Activated CD4-positive, alpha-beta T cell treated with anti-CD3 and anti-CD28 coated beads, Interleukin-2, amount 50 U/mL, for 48 hours (primary cell): ENCODE measurements at places on chromosomes 16 and 17.

DNA sequence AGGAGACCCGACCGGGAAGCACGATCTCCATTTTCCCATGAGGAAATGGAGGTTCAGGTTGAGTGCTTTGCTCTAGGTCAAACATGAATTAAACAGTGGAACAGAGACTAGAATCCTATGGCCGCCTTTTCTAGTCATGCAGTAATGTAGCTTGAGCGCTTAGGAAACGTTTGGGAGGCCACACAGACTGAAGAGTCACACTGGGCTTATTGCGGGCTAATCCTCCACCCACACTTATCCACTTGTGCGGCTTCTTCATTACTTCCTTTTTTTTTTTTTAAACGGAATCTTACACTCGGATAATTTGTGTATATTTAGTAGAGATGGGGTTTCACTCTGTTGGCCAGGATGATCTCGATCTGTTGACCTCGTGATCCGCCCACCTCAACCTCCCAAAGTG is 26.0 kb downstream of the CACNG3 start:
- DNase-seq: no peak

DNA sequence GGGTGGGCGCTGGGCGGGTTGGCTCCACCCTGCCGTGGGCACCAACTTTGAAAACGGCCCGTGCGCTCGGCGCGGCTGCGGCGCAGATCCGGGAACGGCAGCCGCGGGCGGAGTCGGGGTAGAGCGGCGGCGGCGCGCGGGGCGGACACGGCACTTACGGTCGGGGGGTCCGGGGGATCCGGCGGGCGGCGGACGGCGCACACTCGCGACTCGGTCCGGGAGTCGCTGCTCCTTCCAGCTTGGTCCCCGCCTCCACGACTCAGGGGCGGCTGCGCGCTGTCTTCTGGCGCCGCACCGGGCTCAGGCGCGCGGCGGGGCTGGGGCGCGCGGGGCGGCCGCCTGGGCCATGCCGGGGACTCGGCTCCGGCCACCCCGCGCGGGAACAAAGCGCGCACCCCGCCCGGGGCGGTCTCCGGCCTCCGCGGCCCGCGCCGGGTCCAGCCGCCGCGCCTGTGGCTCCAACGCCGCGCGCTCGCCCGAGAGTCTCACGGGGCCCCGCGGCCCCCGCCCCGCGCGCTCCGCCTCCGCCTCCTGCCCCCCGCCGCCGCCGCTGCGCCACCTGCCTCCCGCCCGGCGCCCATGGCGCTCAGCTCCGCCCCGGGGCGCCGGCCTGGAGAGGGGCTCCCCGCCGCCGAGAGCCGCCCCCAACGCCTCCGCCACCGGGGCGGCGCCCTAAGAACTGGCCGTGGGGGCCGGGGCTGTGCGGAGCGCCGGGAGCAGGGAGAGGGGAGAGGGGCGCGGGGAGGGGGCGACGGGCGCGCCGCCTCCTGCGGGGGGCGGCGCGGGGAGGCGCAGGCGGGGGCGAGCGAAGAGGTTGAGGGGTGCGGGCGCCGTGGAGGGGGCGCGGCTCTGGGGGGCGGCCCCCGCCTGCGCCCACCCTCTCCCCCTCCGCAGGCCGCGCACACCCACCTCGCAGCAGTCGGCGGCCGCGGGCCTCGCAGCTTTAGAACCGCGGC is 35.9 kb downstream of the CBFA2T3 start:
- DNase-seq: no peak

- DNase-seq: peak; percentile 32
These were observed 10.3 kb upstream of the ZFHX3 start for GRCh38 chr16:73058221-73058615.

- DNase-seq: peak; percentile 47
These were observed at the start of gene HAS3 for GRCh38 chr16:69105501-69106361. TSS of gene HAS3 (plus strand) at chr16:69105653. CDS start at chr16:69109396, 3,743 bp downstream.

- DNase-seq: no peak
These were observed 22.1 kb upstream of the PHF12 start for GRCh38 chr17:28973425-28973824.

DNA sequence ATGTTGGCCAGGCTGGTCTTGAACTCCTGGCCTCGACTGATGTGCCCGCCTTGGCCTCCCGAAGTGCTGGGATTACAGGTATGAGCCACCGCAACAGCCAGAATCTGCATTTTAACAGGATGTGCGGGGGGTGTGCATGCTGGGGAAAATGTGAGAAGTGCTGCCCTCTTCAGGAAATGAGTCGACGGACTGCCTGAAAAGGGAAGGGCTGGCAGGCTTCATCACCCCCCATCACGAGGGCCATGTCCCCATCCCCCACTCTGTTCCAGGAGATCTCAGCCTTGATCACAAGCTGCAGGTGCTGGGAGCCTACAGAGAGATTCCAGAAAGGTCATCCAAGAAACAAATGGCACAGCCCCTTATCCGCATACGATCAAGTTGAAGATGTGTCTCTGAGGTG is 195.3 kb upstream of the RPL38 start:
- DNase-seq: peak; percentile 29

- no peak for DNase-seq
These were observed 2.8 kb upstream of the PVALEF start for GRCh38 chr17:81162491-81162890.

DNA sequence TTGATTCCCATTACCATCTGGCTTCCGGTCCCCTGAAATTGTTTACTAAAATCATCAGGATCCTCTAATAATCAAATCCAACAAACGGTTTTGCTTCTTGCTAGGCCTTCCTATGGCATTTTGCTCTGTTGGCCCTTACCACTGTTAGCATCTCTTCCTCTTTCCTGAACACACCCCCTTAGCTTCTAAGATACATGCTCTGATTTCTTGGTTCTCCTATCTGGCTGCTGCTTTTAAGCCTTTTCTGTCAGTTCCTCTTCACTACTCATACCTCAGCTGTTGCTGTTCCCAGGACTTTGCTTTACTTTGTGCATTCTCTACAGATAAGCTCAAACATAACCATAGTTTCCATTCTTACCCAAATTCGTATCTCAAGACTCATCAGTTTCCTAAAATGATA is 11.4 kb downstream of the CAPNS2 start:
- DNase-seq: no peak

DNA sequence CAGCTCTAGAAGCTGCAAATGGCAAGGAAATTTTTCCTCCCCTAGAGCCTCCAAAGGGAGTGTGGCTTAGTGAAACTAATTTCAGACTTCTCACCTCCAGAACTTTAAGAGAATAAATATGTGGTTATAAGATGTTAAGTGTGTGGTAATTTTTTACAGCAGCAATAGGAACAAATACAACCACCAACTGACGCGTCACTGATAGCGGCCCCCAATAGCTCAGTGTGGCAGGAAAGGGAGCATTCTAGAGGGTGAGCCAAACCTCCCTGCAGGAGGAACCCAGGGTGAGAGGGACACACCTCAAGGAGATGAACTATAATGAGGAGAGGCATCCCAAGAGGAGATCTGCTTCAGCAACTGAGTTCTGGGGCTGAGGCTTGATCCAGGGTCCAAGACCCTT is 4.0 kb downstream of the CCL4 start:
- DNase-seq: no peak

DNA sequence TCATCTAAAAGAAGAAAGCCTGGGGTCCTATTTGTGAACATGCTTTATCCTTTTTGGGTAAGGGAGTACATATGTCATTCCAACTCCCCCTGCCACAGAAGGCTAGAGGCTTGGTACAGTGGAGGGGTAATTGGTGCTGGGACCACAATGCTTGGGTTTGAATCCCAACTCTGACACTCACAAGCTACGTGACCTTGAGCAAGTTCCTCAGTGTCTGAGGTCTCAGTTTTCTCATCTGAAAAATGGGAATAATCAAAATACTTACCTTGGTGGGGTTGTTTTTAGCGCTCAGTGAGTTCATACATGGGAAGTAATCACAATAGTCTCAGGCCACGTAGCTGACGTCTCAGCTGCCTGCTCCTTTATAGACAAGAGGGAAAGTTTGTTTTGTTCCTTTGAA is 150.8 kb downstream of the CPPED1 start:
- no peak for DNase-seq

DNA sequence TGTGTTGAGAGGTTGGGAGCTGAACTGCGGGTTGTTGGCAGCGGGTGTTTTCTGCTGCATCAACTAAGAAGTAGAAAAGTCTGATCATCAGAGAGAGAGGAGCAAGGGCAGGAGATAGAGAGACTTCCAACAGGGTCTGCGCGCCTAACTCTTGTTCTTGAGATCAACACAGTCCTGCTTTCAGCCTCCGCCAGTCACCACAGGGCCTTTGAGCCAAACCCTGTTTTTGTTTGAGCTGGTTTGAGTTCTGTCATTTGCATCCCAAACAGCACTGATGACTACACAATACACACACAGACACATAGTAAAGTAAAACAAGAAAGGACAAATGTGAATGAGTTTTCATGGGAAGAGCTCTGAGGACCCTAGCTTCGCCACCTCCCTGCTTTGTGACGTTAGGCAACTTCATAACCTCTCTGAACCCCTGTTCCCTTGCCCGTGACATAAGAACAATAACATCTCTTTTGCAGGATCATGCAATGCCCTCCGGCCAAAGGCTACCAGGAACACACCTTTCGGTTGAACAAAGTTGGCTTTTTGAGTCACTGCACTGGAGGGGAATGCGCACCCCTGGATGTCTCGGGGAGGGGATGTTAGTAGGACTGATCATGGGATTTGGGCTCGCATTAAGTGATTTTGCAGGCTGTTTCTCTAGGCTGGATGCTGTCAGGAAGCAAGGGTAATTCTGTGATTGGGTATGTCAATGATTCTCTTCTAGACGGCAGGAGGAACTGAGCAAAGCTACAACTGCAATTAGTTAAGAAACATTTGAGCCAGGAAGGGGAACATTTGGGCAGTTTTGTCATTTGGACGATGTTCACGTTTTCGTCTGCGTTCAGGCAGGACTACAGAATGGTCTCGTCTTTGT is 92.3 kb downstream of the C16orf78 start:
- no peak for DNase-seq

- no peak for DNase-seq
These were observed 40.1 kb downstream of the RANBP10 start for GRCh38 chr16:67766291-67766690.

DNA sequence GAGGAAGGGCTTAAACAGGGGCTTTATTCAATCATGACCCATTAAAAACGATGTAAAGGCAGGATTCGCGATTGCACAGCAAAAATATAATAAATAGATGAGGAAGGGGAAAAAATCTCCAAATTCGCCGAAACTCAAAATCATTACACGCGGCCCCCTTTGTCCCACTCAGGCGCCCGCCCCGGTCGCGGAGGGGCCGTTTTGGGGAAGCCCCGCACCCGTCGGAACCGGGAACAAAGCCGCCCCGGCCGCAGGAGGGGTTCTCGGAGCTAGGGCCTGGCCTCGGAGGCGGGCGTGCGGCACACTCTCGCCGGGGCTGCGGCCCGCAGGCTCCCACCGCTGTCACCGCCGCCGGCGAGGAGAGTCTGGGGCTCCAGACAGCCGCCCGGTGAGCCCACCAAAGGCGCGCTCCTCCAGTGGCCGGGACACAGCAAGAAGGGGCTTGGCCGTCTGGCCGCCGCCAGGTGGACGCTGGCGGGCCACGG is 521 bp downstream of the C16orf87 start:
- DNase-seq: peak; percentile 30

DNA sequence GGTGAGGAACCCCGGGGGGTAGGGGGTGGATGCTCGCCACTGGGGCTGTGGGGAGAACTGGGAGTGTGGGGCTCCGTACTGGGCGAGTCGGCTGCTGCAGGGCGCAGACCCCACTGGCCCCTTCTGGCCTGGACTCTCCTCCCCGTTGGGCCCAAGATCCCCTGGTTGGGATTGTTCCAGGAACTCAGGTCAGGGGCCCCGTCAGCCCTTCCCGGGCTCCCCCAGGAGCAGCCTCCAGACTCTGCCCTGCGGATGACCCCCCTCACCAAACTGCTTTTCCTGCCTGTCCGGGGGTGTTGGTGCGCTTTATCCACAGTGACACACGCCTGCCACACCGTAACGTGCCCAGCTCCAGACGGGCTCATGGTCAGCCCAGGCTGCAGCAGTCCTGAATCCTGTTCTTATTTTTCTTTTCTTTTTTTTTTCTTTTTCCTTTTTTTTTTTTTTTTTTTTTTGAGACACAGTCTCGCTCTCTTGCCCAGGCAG is 21.1 kb downstream of the CENPX start:
- no peak for DNase-seq

DNA sequence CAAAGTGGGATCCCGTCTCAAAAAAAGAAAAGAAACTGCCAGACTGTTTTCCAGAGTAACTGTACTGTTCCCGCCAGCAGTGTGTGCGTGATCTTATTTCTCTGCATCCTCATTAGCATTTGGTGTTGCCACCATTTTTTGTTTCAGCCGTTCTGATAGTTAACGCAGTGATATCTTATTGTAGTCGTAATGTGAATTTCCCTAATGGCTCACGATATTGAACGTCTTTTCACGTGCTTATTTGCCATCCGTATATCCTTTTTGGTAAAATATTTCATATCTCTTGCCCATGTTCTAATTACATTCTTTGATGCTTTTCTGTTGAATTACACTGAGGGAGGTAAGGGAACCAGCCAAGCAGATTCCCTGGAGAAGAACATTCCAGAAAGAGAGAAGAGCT is 92.4 kb downstream of the SEC14L1 start:
- DNase-seq: no peak

DNA sequence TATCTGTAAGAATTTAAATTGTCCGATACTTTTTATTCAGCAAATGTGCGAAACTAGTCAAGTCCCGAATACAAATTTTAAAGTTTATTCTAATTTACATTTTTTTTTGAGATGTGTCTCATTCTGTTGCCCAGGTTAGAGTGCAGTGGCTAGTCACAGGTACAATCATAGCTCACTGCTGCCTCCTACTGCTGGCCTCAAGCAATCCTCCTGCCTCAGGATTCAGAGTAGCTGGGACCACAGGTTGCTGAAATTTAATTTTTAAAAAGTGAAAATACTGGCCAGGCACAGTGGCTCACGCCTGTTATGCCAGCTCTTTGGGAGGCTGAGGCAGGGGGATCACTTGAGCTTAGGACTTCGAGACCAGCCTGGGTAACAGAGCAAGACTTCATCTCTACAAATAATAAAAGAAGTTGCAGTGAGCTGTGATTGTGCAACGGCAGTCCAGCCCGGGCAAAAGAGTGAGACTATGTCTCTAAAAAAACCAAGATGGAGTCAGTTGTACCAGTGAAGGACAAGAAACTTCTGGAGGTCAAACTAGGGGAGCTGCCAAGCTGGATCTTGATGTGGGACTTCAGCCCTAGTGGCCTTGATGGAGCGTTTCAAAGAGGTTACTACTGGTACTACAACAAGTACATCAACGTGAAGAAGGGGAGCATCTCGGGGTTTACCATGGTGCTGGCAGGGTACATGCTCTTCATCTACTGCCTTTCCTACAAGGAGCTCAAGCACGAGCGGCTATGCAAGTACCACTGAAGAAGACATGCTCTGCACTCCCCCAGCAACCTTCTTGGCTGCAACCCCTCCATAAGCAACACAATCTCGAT is 5.6 kb downstream of the POLG2 start:
- peak; percentile 56 for DNase-seq

DNA sequence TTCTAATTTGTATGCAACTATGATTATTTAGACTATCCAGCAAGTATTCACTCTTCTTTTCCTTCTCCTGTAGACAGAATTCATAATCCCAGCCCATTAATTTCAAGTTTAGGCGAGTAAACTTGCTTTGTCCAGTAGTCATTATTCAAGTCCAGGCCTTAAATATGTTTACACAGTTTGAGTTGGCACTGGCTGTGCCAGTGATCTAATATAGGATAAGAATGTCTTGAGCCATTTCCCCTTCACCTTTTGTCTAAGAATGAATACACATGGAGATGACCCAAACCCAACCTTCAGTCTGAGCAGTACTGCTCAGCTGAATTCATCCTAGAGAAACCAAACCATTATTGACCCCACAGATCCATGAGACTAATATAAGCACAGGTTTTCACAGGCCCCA is 930.4 kb upstream of the CDH8 start:
- no peak for DNase-seq
